ENCODE measurements at places on chromosomes 11 and 22.

DNA sequence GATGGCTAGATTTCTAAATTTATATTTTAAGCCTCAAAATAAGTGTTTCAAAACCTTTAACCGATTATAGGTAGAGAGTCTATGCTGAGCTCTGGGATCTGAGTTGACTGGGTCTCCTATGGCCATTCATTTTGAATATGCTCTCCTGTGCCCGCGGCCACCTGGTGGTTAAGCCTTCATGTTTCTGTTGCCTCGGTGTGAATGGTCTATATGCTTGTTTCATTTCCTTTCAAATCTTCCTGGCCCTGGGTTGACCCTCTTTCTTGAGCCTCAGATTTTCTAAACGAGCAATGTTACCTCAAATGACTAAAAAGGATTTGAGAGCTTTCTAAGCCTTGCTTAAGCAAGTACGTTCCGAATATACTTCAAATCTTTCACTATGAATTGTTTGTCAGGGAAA, 789.4 kb upstream of the KIRREL3 start:
- no peak for DNase-seq

- no peak for DNase-seq
Observed at GRCh38 chr11:86398106-86398505, 23.4 kb downstream of the CCDC81 start.

GRCh38 chr22:30201945-30202344, 44.6 kb downstream of the LIF start:
- DNase-seq: no peak

DNA sequence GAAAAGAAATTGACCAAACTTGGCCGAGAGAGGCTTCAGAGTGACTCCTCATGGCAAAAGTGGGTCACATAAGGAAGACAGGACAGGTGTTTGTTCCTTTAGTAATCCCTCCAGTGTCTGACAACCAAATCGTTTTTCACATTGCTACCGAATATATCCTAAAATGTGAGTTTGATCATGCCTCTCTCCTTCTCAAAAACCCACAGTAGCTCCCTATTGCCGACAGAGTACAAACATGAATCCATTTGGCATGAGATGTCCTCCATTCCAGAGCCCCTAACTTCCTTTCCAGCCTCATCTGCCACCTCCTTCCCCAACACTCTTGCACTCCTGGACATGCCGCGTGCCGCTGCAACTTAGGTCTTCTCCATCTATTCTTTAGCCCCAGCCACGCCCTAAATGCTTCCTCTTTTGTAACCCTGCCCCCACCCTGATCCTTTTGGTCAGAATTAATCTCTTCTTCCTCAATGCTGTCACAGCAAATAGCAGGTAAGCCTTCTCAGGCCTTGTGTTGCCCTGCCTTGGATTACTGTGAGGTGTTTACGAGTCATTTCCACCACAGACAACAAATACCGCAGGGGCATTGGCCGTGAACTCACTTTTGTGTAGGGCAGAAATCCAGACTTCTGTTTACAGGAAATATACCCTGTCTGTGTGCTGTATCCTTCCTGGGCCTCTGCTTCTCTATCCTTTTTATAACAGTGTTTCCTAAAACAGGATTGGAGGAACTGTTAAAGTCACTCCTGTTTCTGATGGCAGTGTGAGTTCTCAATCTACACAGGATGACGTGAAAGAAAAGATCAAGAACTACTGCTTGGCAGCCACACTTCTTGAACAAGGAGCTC, 66.0 kb upstream of the FTH1 start:
- DNase-seq: peak; percentile 20

- DNase-seq: no peak
Observed at GRCh38 chr22:36238373-36239149, 766 bp downstream of the APOL2 start.

- no peak for DNase-seq
Observed at GRCh38 chr11:2212411-2213251, 41.0 kb upstream of the TH start.

DNA sequence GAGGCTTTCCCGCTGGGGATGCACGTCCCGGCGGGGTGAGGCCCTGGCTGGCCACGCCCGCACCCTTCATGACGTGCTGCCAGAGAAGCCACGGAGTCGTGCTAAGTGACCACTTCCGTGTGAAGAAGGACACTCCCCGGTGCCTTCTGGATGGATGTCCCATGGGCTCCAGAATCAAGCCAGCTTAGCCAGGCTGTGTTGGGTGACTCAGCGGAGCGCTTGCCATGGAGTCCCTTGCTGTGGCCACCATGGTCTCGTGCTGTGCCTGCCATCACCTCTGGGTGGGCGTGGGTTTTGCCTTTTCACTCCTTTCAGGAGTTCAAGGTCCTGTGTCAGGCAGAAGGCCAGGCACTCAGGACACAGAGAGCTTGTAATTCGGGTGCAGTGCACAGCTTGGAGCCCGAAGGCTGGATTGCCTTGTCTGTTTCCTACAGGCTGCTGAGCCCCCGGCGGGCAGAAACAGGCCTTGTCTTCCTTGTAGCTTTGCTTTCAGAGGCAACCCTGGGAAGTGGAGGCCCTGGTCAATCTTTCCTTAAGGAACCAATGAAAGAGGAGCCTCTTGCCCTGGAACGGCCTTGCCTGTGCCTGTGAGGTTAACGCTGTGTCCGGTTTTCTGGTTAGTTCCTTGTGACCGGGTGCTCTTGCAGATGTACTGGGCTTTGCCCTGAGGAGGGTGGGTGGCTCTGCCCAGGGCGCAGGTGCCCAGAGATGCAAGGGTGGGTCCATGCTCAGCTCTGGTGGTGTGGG, 268.6 kb downstream of the TBC1D22A start:
- DNase-seq: no peak

Data from CD4-positive, alpha-beta T cell treated with Interleukin-4 for 4 hours (primary cell).